ENCODE measurements at places on chromosomes 4 and X.

GRCh38 chr4:37885496-37885895 is 5.4 kb upstream of the TBC1D1 start:
- DNase-seq: no peak

DNA sequence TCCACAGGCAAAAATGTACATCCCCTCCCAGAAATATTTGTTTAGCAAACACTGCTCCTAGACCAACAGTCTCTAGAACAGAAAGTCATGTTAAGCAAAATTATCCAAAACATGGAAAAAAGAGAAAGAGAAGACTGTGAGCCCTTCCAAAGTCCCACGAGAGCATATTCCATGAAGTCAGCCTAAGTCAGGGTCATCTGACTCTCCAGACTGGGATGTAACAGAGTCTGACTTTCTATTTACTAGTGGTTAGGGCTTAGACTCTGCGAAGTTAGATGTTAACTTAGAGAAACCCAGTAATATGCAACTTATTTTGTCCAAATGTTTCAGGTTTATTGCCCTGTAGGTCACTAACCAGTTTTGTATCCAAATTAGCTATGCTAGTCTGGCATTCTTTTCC is 102.3 kb downstream of the MID1 start:
- no peak for DNase-seq

GRCh38 chr4:88006956-88007303 is 505 bp upstream of the PKD2 start:
- DNase-seq: no peak

DNA sequence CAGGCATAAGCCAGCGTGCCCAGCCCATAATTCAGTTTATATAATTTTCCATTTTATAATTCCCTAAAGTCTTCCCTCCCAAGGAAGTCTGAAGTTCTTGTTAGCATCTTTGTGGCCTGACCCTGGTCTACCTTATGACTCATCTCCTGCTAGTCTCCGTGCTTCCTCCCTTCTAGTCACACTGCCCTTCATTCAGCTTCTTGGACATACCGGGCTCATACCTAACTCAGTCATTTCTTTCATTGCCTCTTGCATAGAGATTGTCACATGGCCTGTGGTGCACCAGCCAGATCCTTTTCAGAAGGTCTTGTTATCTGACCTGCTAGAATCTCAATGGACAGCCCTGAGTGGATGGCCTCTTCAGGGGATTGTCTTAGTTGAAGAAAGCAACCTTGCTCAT is 22.8 kb upstream of the MAML3 start:
- DNase-seq: no peak

- no peak for DNase-seq
Observed at GRCh38 chr4:24578364-24578763, 6.0 kb downstream of the DHX15 start.

GRCh38 chrX:40108959-40109287 is 11.2 kb upstream of the BCOR start:
- DNase-seq: peak; percentile 84

- DNase-seq: no peak
Observed at GRCh38 chr4:1683261-1683735, 815 bp downstream of the FAM53A start.

- no peak for DNase-seq
Observed at GRCh38 chrX:121310820-121311219, 263.4 kb downstream of the GLUD2 start.

- no peak for DNase-seq
Observed at GRCh38 chr4:29104694-29105093, 1615.5 kb upstream of the PCDH7 start.

GRCh38 chr4:125235971-125236370 is 78.8 kb upstream of the FAT4 start:
- no peak for DNase-seq

GRCh38 chr4:18077808-18078207 is 56.3 kb upstream of the LCORL start:
- DNase-seq: no peak

DNA sequence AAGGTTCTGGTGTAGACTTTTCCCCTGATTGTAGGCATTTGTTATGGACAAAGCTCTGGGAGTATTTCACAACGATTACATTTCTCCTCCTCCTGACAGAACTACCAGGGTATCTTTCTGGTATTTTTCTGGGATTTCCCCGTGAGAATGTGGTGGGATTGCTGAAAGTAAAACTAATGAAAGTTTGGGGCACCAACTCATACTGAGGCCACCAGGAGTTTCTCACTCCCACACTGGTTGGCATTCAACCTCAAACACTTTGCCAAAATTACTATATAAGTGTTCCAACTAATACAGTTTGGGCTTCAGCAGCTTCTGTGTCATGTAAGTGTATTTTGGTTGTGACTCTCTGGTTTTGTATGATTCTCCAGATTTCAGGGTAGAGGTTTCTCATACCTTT is 855.1 kb downstream of the GLUD2 start:
- DNase-seq: no peak

DNA sequence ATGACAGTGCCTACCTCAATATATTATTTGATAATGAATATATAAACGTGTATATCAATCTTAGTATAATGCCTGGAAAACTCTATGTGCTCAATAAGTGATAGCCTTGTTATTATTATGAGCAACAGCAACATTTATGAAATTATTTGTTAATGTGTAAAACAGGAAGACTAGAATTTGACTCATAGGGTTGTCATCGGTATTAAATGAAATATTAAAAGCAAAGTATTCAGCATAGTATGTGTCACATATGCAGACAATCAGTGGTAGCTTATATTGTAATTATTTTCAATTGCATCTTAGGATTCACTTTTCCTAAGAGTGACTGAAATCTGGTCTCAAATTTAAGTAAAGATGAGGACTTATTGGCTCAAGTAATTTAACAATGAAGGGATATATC is 24.6 kb downstream of the SPANXD start:
- DNase-seq: no peak

GRCh38 chr4:156584100-156584499 is 387.5 kb downstream of the PDGFC start:
- DNase-seq: no peak

DNA sequence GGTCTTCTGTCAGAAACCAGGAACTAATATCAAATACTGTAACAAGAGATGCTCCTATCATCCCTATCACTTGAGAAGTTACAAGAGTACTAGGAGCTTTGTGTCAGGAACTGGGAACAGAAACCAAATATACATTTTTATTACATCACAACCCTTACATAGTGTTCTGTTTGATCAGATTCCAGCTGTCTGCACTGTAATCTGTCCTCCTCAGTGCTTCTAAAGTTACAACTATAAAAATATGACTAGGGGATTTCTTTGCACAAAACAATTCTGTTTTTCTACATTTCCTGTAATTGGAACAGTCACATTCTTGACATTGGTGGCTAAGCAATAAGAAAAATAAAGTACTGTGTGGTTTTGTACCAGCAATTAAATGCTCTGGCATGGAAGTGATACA is 686.0 kb downstream of the PDHA2 start:
- no peak for DNase-seq

GRCh38 chrX:2665387-2666304 is 25.4 kb upstream of the CD99 start:
- DNase-seq: no peak

GRCh38 chr4:22391551-22391950 is 124.3 kb downstream of the ADGRA3 start:
- no peak for DNase-seq

DNA sequence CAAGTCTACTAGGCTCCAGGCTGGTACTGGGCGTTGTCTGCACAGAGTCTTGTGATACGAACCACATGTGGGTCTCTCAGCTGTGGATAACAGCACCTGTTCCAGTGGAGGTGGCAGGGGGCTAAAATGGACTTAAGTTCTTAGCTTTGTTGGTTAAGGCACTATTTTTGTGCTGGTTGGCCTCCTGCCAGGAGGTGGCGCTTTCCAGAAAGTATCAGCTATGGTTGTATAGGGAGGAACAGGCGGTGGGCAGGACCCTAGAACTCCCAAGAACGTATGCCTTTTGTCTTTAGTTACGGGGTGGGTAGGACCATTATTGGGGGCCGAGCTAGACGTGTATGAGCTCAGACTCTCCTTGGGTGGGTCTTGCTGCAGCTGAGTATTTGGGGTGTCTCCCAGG is 1138.4 kb downstream of the PCDH19 start:
- no peak for DNase-seq

DNA sequence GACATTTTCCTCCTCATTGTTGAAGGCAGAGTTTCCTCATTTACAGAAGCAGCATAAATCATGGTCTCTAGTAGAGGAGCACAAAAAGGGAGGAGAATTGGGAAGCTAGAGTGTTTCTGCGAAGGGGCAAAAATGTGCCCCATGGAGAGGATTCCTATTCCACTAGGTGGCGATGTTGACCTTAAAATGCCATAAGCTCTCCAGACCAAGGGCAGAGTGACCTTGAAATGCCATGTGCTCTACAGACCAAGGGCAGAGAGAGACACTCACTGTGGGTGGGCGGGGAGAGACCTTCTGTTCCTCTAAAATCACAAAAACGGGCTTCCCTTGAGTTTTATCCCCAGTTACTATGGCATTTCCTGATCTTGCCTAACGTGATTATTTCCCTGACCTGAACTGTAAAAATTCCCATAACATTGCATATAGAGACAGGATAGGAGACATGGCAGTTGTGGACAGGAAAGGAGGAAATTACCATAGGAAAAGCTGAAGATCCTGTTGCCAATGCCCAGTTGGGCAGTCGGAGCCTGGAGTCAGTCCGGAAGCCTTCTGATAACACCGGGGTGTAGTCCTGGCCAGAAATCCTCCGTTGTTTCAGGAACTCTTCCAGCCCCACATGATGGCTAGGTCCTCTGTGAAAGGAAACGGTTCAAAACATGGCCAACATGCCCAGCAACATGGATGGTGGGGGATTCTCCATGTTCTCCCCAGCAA is 567.7 kb downstream of the MAGEB5 start:
- no peak for DNase-seq

DNA sequence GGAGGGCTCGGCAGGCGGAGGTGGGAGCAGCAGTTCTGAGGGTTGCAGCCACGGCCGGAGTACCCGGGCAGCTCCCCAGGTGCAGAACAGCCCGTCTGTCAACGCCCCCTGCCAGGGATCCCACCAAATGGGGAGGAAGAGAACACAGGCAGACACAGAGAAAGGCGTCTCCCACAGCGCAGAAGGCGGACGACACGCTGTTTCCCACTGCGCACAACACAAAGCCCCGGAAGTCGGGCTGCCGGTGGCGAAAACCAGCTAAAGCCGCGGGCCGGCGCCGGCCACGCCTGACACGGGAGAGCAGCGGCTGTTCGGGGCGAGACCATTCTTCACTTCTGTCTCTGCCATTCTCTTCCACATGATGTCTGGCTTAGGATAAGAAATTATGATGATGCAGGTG is 31.6 kb downstream of the CTBP1 start:
- DNase-seq: no peak

- no peak for DNase-seq
Observed at GRCh38 chrX:9539605-9540387, 74.9 kb downstream of the TBL1X start.

- DNase-seq: no peak
Observed at GRCh38 chr4:178970433-178971140, 1528.3 kb upstream of the AGA start.

GRCh38 chrX:147846676-147847075 is 65.0 kb upstream of the FMR1 start:
- DNase-seq: no peak

DNA sequence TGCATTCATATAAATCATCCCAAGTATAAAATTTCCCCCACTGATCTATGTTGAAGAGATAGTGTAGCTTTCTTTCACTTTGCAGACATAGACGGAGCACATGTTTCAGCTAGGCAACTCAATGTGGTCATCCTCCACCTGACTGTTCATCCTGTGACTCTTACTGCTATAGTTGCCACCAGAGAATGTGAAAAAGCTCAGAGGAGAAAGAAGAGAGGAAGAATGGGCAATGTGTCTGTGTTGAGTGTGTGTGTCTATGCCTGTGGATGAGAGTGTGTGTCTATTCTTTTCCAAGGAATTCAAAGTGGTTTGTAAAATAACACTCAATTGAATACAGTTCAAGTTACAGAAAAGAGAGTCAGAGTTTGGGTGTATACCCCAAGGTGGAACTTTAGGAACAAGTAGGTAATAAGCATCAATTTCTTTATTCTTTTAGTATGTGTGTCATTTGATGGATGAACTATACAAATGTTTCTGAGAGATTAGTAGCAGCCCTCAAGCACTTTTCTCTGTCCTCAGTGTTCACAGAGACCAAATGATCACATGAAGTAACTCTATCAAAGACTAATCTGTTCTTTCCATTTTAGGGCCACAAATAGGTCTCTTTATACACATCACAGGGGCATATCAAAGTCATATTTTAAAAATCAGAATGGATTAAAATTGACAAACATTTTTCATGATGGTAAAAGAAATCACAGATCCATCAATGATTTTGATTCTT is 2.3 kb downstream of the SNCA start:
- DNase-seq: no peak

DNA sequence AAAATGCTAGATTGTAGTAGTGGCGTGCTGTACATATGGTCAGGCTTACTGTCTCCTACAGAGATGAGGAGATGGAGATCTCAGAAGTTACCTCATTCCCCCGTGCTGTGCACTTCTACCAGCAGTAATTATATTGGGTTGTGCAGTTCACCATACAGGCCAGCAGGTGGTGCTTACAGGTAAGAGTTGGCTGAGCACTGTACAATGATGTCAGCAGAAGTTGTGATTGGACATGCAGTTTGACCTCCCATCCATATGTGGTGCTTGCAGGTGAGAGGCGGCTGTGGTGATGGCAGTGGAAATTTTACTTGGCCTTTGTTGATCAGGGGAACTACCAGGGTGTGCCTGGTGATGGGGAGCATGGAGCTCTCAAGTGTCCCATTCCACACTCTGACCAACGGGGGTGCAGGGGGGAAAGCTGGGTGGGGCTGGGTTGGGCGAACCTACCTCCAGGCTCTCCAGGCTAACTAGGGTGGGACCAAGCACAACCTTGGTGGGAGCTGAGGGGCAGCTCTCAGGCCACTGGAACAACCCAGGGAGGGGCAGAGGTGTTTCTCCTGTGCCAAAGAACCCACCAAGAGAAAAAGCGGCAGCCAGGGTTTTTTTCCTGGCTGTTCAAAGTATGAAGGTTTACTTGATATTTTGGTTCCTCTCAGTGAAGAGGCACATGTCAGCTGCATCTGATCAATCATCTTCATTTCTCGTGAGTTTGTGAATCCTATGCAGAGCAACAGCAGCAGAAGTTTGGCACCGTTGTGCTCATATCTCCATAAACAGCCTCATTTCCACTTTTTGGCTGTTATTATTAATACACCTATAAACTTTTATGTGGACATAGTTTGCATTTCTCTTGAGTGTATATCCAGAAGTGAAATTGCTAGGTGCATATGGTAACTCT is 73.8 kb upstream of the FREM3 start:
- DNase-seq: no peak

- no peak for DNase-seq
Observed at GRCh38 chrX:28586981-28587551, at the start of gene IL1RAPL1. TSS of gene IL1RAPL1 (plus strand) at chrX:28587446.

DNA sequence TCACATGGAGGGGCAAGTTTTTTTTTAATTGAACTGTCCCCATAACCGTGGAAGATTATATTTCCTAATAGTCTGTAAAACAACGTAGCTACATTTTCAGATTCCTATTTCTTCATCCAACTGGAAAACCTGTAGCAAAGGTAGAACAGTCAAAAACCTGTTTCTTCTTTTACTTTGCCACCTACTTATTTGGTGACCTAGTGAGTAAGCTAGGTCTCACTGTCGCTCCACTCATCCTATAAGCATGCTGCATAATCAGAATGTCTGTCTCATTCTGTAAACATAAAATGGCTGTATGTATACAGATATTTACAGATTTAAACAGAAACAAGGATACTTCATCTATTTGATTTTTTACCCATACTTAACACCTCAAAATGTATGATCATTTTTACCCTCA is 20.4 kb downstream of the MAML3 start:
- DNase-seq: no peak

GRCh38 chr4:125101719-125102118 is 213.0 kb upstream of the FAT4 start:
- DNase-seq: no peak
